ENCODE measurements at places on chromosomes 3 and 15.

DNA sequence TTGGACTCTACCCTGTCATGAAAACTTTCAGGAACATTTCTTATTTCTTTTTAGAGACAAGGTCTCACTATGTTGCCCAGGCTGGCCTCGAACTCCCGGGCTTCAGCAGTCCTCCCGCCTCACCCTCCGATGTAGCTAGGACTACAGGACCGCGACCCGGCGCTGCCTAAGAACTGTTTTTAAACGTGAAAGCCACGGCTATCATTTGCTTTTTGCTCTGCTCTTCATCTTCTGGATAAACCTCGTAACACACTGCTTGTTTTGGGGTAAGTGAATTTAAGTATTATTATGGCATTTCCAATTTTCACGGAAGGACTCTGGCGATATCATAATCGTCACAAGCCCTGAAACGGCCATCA, 14.3 kb upstream of the CCNL1 start:
- DNase-seq, result peak; percentile 51

DNA sequence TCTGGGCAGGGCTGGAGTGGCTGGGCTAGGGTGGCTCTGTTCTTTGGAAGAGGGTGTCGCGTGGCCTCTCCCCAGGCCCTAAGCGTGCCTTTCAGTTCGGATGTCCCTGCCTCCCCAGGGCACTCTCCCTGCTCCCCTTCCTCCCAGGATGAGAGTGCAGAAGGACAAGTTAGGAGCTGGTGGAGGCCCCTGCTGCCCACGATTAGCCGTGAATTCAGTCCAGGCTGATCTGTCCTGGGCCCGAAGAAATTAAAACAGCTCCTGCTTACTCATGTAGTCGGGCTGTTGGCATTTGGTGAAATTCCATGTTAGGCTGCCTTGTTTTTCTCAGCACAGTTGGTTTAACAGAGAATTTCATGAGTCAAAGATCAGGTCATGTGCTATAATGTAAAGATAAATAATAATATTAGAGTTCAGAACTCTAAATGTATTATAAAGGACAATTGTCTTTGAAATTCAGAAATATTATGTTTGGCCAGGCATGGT, 24.5 kb downstream of the NIPA1 start:
- no peak for DNase-seq

DNA sequence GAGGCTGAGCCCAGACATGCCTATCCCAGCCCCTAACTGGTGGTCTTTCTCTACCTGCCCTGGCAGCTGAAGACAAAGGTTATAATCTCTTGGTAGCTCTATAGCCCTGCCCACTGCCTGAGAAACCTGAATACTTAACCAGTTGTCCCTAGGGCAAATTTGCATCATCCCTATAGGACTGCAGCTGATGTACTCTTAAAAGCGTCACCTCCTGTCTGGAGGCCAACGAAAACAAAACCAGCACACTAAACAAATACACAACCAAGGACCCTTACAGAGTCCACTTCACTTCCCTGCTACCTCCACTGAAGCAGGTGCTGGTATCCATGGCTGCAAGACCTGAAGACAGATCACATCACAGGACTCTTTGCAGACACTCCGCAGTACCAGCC, 98.0 kb downstream of the KCNAB1 start:
- DNase-seq, result no peak

DNA sequence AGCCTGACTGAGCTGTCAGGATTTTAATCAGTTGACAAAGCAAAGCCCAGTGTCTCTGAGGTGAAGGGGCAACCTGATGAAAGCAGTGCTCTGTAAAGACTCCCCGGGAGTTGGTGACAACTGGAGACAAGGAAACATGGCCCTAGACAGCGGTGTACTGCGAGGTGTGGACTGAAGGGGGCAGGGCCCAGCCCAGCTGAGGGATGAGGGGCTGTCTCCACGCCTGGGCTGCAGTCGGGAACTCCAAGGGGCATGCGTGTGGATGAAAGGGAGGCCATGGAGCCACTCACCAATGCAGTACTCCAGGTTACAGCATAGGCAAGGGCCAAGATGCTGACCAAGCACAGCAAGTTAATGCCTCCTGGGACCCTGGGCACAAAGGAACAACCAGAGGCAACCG, 45.1 kb downstream of the SCAP start:
- DNase-seq, result no peak

- DNase-seq, result no peak
Measured at GRCh38 chr3:182233957-182234356, 522.2 kb downstream of the SOX2 start.

GRCh38 chr3:193145248-193145647, 95.8 kb upstream of the PLAAT1 start:
- no peak for DNase-seq
